ENCODE measurements at places on chromosomes 12 and 14.

- no peak for DNase-seq
These were observed 112.7 kb upstream of the FUT8 start for GRCh38 chr14:65299826-65300225.

DNA sequence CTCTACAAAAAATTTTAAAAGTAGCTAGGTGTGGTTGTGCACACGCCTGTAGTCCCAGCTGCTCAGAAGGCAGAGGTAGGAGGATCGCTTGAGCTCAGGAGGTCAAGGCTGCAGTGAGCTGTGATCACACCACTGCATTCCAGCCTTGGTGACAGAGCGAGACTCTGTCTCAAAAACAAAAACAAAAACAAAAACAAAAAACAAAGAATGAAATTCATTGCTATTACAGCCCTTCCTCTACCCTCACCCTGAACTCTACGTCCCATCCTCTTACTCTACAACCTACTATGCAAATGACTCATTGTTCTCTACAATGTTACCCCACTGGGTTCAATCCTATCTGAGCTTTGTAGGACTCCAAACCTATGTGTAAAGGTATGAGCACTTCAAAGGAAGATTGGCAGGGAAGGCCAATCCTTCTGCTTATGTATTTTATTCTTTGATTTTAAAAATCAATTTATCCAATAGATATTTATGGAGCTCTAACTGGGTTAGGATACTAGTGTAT, 39.3 kb downstream of the NINJ2 start:
- no peak for DNase-seq

GRCh38 chr12:81450920-81451739, 308.0 kb downstream of the PPFIA2 start:
- no peak for DNase-seq

DNA sequence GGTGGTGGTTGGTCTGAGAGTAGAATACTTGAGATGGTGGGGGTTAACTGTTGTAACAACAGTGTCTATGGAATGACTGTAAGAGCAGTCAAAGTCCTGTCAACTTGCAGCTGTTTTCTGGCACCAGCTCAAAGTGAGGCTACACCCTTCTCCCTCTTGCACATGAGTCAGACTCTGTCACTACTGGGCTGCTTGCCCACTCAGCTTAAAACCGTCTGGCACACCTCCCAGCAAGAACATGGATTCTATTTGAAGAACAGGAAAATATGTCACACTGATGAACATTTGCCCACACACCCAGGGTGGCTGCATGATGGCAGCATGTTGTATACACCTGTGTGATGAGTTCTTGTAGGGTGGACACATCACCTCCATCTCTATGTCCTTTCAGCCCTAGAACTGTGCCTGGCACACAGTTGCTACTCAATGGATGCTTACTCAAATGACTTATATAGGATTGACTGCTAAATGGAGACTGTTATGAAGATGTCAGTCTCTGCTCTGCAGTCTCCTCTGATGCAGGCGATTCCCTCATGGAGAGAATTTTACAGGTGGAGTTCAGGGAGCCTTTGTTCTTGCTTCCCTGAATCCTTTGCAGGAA, 19.3 kb upstream of the SERPINA6 start:
- DNase-seq: no peak

DNA sequence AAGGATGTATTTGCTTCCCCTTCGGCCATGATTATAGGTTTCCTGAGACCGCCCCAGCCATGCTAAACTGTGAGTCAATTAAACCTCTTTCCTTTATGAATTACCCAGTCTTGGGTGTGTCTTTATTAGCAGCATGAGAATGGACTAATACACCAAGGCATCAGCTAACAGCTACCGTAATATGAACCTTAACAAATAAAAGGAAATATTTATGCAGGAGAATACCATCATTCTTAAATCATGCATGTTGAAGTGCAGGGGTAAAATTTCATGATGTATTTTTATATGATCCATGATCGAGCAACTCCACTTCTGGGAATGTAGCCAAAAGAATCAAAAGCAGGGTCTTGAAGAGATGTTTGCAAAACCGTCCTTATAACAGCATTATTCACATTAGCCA, 379.0 kb downstream of the NPAS3 start:
- DNase-seq: no peak

DNA sequence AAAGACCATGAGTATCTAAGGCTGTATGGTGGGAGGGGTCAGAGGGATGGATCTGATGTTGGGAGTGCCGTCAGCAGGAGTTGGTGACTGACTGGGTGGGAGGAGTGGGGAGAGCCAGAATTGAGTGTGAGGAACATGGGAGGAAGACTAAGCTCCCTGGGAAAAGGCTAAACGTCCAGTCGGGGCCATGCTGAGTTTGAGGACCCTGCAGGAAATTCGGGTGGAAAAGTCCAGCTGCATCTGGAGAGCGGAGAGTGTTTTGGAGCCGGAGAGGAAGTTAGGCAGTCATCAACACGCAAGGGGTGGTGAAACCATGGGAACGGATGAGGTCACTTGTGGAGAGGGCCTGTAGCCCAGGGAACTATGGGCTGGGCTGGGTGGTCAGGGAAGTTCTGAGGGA, 60.9 kb downstream of the ELK3 start:
- no peak for DNase-seq

- DNase-seq: no peak
These were observed 2.5 kb upstream of the SALL2 start for GRCh38 chr14:21528381-21529348.

DNA sequence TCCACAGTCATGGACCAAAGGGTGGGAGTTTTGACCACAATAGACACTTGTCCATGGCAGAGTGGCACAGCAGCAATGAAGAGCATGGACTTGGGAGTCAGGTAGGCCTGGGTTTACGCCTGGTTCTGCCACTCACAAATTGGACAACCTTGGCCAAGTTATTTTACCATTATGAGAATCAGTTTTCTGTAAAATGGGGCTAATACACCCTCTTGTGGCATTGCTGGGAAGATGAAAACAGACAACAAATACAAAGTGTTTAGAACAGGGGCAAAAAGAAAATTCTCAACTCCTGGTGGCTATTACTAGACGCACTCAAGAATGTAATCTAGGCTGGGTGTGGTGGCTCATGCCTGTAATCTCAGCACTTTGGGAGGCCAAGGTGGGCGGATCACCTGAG, 2.6 kb downstream of the C12orf43 start:
- no peak for DNase-seq

DNA sequence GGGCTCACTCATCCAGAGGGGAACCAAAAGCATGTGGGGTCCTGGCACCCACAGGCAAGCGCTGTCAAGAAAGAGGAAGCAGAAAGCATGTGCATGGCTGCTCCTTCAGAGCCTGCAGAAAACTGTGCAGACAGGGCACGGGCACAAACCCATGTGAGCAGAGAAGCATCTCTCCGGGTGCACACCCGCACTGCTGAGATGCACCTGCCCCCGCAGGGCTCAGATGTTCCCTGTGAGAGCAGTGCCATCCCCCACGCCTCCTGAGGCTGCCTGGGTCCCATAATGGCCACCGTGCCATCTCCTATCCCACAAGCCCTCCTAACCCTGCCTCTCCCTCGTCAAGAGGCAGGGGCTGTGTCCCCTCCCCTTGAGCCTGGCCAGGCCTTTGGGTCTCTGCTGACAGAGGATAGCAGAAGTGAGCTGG, 32.3 kb upstream of the INF2 start:
- no peak for DNase-seq

- DNase-seq: no peak
These were observed 539.7 kb downstream of the AACS start for GRCh38 chr12:125604976-125605375.

- DNase-seq: no peak
These were observed 31.4 kb downstream of the CFAP251 start for GRCh38 chr12:121949648-121950397.

GRCh38 chr14:34199585-34199984, 248.7 kb upstream of the EGLN3 start:
- no peak for DNase-seq

All from stimulated activated CD4-positive, alpha-beta T cell treated with anti-CD3 and anti-CD28 coated beads, Interleukin-12 subunit alpha, Interleukin-12 subunit beta, amount 100 ng/mL, for 4 hours (primary cell).